ENCODE measurements at places on chromosomes 2 and 18.

DNA sequence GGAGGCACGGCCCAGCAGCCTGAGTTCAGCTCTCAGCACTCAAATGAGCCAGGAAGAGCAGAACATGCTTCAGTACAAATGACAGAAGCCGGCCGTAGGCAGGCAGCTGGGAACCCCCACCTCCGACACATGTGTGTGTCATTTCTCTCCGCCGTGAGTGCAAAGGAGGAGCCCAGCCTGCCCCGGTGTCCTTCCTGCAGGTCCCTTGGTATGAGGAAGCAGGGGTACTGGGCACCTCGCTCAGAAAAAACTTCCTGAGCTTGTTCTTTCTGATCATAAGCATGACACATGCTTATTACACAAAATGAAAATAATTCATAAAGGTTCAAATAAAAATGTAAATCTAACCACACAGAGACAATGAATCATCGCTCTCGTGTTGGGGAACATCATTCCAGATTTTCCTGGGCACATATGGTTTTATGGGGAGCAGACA, 35.3 kb downstream of the KCNF1 start:
- no peak for DNase-seq

DNA sequence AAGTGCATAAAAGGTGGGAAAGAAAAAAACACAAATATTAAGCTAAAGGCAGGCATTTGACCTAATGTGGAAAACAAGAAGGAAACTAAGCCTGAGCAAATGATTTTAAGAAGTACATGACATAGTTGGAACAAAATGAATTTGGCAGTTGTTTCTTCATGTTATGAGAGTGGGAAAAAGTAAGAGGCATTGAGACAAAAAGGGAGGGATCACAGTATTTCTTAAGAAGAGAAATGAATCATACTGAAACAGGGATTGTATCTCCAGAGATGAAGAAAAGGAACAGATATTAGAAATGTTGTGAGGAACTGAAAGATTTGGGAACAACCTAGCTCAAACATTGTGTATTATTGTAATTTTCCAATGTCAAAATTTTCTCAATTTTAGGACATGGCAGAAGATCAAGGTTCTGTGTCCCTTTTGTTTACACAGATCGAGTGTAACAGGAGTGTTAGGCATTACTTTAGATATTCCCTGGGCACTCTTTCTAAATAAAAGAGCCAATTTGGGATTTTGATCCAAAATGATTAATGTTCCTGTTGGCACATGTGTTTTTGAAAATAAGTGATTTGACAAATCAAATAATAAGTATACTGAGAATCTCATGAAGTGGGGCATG, 98.6 kb downstream of the CALCRL start:
- peak; percentile 39 for DNase-seq

- no peak for DNase-seq
Observed at GRCh38 chr18:6830916-6831315, 101.4 kb downstream of the ARHGAP28 start.

- no peak for DNase-seq
Observed at GRCh38 chr2:47076586-47077441, 78.3 kb downstream of the STPG4 start.

DNA sequence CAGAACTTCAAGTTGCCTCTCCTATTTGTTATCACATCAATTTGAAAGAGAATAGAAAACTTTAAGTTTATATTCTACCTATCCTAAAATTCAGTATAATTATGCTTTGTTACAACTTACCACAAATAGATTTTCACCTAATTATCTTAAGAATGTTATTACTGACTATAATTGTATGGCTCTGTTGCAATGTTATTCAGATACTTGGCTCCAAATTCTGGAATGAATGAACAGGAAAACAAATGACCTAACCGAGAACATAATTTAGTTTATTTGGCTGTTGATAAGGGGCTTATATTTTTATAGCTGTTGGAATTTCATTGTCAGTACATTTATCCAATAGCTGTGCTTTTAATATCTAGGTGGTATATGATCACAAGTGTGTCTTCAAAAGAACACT, 173.2 kb upstream of the GULP1 start:
- DNase-seq: no peak

GRCh38 chr2:96105994-96106715, 10.2 kb downstream of the ADRA2B start:
- DNase-seq: no peak
